ENCODE measurements at places on chromosomes 5 and 9.

- no peak for DNase-seq
These were observed 24.7 kb upstream of the ANKRD34B start for GRCh38 chr5:80594810-80595209.

GRCh38 chr5:6791031-6791430 lies 77.8 kb downstream of the TENT4A start:
- no peak for DNase-seq

- DNase-seq = no peak
These were observed 13.4 kb upstream of the VPS13A start for GRCh38 chr9:77163884-77164283.

GRCh38 chr9:28970241-28970654 lies 1397.0 kb upstream of the C9orf72 start:
- no peak for DNase-seq

DNA sequence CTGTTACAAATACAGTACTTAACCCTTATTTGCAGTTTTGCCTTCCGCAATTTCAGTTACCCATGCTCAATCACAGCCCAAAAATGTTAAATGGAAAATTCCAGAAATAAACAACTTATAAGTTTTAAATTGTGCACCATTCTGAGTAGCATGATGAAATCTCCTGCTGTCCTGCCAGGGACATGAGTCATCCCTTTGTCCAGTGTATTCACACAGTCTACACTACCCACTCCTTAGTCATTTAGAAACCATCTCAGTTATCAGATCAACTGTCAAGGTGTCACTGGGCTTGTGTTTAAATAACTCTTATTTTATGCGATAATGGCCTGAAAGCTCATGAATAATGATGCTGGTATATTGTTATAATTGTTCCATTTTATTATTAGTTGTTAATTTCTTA lies 95.8 kb downstream of the PLCXD3 start:
- no peak for DNase-seq

- DNase-seq = no peak
These were observed 32.0 kb upstream of the ITGA2 start for GRCh38 chr5:52956915-52957747.

DNA sequence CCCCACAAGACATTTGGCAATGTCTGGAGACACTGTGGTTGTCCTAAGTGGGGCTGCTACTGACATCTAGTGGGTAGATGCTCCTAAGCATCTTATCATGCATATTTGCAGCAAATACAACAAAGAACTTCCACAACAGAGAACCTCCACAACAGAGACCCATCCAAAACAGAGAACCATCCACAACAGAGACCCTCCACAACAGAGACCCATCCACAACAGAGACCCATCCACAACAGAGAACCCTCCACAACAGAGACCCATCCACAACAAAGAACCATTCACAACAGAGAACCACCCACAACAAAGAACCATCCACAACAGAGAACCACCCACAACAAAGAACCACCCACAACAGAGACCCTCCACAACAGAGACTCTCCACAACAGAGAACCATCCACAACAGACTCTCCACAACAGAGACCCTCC lies 32.8 kb downstream of the ARPC5L start:
- peak; percentile 38 for DNase-seq

- no peak for DNase-seq
These were observed 29.7 kb upstream of the ABO start for GRCh38 chr9:133304477-133305377.

DNA sequence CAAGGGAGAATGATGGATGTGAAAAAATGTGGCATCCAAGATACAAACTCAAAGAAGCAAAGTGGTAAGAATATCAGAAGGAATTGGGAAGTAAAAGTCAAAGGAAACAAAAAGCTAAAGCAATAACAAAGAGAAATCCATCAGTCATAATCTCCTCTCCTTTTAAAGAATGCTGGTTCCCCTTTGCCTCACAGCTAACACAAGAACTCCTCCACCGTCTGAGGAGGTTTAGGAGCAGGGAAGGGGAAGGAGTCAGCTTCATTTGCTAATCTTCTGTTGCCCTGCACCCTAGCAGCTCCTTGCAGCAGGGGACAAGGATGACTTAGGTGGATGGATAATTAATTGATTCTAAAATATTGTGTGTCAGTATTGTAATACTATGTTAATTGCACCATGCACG lies 16.4 kb downstream of the CD274 start:
- DNase-seq = no peak

DNA sequence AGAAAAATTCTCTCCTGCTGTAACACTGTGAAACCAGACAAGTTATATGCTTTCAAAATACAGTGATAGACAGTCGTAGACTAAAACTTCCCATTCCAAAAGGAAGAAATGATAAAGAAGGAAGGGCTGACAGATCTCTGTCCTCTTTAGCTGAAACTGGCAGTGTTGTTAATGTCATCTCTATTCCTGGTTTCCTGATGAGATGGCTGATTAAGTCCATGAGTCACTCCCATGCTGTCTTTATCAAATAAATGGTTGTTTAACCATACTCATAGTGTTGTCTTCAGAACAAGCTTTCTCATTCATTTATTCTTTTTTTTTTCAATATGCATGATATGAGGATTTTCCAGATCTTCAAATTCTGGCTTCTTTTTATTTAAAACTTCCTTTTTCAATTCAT lies 952.2 kb upstream of the WWC1 start:
- no peak for DNase-seq

GRCh38 chr5:150496534-150496933 lies 11.4 kb upstream of the NDST1 start:
- DNase-seq = no peak

DNA sequence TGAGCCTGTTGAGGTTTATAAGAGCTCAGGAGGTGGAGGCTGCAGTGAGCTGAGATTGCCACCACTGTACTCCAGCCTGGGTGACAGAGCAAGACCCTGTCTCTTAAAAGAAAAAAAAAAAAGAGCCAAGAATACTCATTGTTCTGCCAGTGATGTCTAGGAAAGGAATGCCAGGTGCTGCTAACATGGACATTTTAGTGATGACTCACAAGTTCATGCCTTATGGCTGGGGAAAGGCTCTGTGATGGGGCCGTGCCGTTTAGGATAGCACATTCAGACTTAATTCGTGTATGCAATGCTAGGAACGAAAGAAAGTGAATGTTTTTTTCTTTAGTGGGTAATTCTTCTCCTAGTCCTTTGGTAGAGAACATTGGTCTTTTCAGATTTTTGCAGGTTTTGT lies 134.2 kb downstream of the ARHGAP26 start:
- no peak for DNase-seq

DNA sequence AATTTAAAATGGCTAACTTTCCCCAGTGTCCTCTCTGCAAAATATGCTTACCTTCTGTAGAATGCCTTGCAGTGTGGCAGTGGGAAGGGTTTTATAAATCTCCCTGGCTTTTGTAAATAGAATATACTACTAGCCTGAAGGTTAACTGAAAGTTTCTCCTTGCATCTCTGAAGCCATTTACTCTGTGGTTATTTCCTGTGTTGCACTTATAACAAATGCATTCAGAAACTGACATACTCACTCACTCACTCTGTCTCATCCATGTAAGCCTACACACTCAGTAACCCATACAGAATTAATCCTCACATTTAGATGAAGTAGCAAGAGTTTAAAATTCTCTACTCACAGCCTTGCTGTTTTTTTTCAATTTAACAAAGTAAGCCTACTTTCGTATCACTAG lies 87.1 kb upstream of the SH3GL2 start:
- no peak for DNase-seq

GRCh38 chr5:147842869-147843268 lies 11.4 kb upstream of the SPINK1 start:
- DNase-seq = no peak

DNA sequence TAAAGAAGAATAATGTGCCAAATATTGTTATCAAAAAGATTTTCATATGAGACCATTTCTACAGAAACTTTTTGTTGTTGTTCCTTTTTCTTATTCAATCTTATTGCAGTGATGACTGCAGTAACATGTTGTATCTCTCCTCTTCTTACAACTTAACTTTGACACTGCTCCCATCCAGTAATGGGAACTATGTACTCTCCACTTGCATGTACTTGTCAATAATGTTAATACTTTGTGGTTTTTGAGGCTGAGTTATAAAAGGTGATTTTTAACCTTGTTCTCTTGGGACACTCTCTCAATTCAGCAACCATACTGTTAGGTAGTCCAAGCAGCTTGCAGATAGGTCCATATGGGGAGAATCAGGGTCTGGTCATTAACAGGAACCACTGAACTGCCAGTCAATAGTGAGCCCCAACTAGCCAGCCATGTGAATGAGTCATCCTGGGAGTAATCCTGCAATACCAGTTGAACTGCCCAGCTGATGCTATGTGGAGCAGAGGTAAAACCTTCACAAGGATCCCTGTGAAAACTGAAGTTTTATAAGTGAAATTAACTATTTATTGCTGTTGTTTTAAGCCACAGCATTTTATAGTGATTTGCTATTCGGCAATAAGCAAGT lies 199.6 kb upstream of the DAB2 start:
- no peak for DNase-seq
